ENCODE measurements at places on chromosomes 2 and 18.
A peak's percentile ranks its signal among the peaks of the same experiment; 100 is the strongest.

- DNase-seq: peak; percentile 39
Measured at GRCh38 chr2:127640082-127641072, 5.6 kb upstream of the GPR17 start.

GRCh38 chr2:43073401-43073825 lies 153.0 kb downstream of the ZFP36L2 start:
- DNase-seq: peak; percentile 4

DNA sequence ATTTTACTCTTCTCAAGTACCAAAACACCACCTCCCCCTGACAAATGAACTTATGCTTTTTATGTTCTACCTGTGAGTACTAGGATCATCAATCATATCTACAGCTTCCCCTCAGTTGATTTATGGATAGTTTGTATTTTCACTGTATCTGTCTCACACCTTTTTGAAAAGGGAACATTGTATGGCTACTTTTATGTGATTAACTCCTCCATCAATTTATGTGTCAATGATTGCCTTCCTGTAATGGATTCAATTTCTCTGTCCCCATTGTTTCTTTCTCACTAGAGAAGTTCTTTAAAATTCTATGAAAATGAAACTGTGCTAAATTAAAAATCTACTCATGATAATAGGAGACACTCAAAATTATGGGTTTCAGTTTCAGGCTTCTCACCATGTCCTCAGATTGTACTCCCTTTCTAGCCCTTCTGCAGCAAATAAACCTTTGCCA lies 935.0 kb downstream of the TRIB2 start:
- no peak for DNase-seq

GRCh38 chr2:136297994-136298393 lies 180.0 kb upstream of the CXCR4 start:
- DNase-seq: no peak

DNA sequence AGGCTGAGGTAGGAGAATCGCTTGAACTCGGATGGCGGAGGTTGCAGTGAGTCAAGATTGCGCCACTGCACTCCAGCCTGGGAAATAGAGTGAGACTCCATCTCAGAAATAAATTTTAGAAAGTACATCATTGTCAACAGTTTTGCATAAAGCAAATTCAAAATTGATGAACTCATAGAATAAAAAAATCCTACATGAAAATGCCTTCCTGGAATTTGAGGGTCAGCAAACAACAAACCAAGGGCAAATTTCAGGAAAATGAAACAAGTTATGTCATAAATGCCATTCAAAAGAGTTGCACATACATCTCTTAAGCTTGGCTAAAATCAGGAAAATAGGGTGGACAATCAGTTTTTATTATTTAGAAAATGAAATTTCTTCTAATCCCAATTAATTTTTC lies 45.1 kb downstream of the COL5A2 start:
- no peak for DNase-seq

DNA sequence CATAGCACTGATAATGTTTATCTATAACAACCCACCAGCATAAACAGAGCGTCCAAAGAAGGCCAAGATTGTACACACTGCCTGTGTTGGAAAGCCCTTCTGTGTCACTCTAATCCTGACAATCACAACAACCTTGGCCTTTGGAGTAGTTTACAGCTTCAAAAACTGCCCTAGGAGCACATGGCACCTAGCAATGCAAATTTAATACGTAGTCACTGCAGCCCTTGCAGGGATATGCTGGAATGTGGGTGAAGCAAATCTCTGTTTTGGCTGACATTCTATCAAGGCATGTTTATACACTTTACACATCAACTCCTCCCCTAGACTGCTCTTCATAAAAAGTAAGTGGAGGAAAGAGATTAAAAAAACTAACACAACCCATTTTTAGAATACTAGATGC lies 66.8 kb downstream of the GRB14 start:
- no peak for DNase-seq

GRCh38 chr2:61689568-61689967 lies 151.4 kb upstream of the XPO1 start:
- DNase-seq: no peak

- no peak for DNase-seq
Measured at GRCh38 chr2:35408320-35408719, 947.3 kb upstream of the CRIM1 start.

All from Ammon's horn (tissue), 1 donor.